ENCODE measurements at places on chromosomes 7 and 10. TPM values are rescaled to one million over a fixed set of nuclear protein-coding genes. Genes with fewer than 3 reads are reported as not detected.

- no peak for DNase-seq
Measured at GRCh38 chr7:141433698-141434097, 117.5 kb upstream of the AGK start.

DNA sequence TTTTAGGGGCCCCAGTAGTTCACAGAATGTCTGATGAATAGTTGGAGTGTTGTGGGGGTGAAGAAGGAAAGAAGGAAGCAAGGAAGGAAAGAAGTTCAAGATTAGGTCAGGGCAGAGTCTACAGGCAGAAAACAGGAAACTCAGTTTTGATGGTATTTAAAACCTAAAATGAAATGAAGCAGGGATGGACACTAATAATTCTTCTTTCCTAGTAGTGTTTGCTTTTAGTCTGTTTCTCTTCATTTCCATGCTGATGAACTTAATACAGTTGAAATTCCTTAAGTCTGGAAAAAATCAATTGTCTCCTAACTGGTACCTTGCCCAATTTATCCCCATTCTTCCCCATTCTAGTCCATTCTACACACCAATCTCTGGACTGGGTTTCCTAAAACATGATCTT, 59.0 kb upstream of the GSAP start:
- DNase-seq: no peak

Gene ASZ1
- total RNA-seq: not detected

Gene CACNB2
- 0.13 TPM for total RNA-seq

Gene HABP2
- not detected for total RNA-seq

Gene ADK
- 47.4 TPM for total RNA-seq

Gene ATE1
- 40.2 TPM for total RNA-seq

DNA sequence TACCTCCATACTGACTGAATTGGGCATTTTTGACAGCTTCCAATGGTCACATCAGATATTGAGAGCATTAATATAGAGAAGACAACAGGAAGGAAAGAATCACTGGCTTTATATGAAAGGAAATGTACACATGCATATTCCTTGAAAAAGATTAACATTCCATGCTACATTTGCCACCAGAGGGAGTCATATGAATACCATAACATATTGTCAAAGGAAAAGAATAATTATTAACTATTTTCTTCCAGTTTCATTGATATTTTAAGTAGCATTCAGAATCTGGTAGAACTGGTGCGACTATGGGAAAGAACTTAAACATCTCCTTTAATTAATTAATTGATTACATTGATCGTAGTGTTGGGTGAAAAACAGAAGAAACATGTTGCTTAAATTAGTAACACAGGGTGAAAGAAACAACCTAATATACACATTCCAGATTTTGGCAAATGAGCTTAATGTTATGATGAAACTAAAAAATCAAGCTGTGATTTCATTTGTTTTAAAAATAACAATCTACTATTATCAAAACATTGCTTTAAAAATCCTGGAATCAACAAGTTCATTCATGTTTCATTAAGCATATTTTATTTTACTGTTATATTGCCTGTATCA, 71.5 kb downstream of the GPR85 start:
- DNase-seq: no peak

Gene ARHGEF5
- total RNA-seq: 8.0 TPM

GRCh38 chr10:127851661-127852194, 41.0 kb downstream of the CLRN3 start:
- DNase-seq: no peak

GRCh38 chr10:62394556-62395018, 20.4 kb downstream of the ZNF365 start:
- no peak for DNase-seq

Gene BMPER
- not detected for total RNA-seq

Gene MYO3A
- not detected for total RNA-seq

Gene CTAGE8
- 1.3 TPM for total RNA-seq

DNA sequence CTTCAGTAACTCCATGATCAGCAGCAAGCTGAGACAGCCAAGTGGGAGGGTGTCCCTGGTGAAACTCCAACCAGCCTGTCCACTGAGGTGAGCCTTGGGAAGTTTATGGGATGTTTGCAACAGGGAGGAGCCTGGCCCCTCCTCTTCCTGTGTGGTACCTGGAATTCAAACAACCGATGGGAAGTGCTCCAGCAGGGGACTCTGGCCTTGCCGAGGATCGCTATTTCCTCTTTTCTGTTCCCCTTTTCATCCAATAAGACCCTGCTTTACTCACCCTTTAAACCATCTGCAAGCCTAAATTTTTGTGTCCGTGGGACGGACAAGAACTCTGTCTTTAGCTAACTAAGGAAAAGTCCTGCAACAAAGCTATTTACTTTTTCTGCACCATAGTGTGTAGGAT, 491.1 kb upstream of the ZMIZ1 start:
- DNase-seq: no peak

- no peak for DNase-seq
Measured at GRCh38 chr7:13197501-13197900, 510.1 kb downstream of the ARL4A start.

GRCh38 chr7:617614-618538, 98.2 kb upstream of the PDGFA start:
- no peak for DNase-seq

Gene URGCP
- 32.2 TPM for total RNA-seq

Gene PPIF
- total RNA-seq: 157 TPM

Gene POLR3A
- 29.5 TPM for total RNA-seq

Gene SPAM1
- not detected for total RNA-seq

GRCh38 chr7:7681191-7681935, 37.0 kb downstream of the RPA3 start:
- DNase-seq: peak; percentile 12

GRCh38 chr7:149430192-149430591, 30.7 kb downstream of the ZNF777 start:
- no peak for DNase-seq

Data from activated T-helper 1 cell treated with anti-CD3 and anti-CD28 coated beads, Interleukin-12 subunit alpha, Interleukin-12 subunit beta, Interleukin-2, Interleukin-4 antibody, amounts not matched to agents 30 ng/mL and 10 ng/mL and 1 ng/mL, durations not matched to agents 14 hours and 24 hours and 36 hours (primary cell).